NCI-H187 (cell line): ENCODE measurements at places on chromosomes 13 and 19.

GRCh38 chr13:33033051-33033812 lies 17.0 kb downstream of the KL start:
- no peak for DNase-seq

DNA sequence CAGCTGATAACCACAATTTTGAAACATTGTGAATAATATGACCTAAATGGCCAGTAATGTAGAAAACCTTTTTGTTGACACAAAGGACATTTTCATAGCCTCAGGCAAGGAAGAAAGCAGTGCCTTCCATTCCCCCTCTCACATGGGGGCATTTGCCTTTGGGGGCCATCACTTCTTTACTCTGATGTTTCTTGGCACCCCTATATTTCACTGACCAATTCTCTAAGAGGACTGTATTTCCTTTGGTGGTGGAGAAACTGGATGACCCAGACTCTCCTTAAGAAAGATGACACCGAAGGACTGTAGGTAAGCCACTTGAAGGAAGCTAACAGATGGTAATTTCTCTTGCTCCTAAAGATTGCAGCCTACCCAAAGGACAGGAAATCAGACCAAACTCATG lies 254.6 kb downstream of the DCLK1 start:
- DNase-seq, result no peak

DNA sequence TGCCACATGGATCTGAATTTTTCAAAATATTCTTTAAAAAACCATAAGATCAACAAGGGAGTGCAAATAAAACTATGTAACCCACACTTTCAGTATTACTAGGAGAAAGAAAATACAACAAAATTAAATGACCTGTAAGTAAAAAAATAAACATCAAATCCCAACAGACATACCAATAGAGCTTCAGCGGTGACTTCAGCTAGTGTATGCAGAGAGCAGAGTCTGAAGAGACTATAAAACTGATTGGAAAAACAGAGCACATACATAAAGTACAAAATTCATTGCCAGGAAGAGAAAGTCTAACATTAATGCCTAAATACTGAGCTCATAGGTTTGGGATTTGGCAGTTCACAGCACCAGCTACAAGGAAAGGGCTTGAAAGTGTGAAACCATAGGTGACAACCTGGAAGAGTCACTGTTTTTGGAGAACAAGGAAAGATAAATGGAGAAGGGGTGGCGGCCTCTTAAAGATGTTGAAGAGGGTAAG lies 291.1 kb downstream of the LMO7 start:
- DNase-seq, result no peak

GRCh38 chr19:40582467-40582866 lies 5.8 kb downstream of the SHKBP1 start:
- no peak for DNase-seq

DNA sequence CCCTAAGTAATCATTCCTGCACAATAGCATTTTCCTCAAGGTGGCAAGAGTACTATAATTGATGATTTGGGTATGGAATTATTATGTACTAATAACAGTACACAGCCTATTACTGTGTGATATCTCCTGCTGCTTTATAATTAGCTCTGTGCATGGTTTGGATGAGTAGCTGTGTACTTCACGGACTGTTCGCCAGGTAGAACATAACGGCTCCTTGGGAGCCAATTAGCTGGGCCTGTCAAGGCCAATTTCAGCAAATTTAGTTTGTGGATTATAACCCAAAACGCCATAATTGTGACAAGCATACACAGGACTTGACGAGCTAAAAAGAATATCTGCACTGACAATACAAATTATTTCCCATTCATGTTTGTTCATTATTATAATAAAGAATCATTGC lies 1584.2 kb downstream of the SLITRK1 start:
- DNase-seq, result no peak

DNA sequence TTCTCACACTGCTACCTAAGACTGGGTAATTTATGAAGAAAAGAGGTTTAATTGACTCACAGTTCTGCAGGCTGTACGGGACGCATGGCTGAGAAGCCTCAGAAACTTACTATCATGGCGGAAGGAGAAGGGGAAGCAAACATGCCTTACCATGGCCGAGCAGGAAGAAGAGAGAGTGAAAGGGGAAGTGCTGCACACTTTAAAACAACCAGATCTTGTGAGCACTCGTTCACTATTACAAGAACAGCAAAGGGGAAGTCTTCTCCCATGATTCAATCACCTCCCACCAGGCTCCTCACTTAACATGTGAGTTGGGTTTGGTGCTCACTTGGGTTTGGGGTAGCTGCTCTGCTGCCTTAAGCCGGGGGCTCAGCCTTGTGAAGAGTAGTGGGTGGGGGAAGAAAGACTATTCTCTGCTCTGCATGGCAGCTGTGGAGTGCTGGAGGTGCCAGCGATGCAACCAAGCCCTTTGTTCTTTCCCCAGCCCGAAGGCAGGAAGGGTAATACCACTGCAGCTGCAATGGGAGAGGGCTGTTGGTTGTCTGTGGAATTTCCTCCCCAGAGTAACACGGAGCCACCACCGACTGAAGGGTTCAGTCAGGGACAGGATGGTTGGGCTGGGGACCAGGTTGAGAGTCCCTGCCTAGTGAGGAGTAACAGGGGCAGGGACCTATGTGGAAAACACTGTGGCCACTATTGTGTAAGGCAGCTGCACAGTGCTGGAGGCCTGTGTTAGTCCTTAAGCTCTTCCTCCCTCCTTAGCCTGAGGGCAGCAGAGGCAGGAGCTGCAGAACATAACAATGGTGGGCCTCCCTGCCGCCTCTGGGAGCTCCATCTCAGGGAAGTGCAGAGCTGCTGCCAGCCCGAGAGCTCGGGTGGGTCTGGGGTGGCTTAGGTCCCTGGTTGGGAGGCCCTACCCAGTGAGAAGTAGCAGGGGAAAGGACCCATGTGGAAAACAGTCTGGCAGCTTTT lies 1262.5 kb downstream of the EFNB2 start:
- DNase-seq, result no peak

DNA sequence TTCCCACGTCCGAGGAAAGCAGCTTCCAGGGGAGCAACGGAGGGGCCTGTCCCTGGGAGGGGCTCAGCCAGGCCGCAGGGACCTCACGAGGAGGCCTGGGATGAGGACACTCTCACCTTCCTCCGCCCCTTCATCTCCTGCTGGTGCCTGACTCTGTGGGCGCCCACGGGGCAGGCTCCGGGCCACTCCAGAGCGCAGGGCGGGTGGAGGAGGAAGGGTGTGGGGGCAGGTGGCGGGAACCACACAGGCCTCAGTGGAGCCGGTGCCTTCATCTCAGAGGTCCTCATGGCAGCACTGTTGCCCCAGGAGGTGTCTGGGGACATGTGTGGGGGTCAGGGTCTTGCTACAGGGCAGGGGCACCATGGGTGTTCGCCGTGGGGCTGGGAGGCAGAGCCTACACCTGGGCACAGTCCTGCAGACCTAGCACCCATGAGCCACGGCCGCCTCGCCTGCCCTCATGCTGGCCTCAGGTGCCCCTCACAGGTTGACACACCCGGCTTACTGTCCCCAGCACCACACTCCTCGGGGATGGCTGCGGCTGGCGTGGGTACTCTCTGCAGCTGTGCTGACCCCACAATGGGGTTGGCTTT lies 10.1 kb upstream of the TMEM255B start:
- no peak for DNase-seq

DNA sequence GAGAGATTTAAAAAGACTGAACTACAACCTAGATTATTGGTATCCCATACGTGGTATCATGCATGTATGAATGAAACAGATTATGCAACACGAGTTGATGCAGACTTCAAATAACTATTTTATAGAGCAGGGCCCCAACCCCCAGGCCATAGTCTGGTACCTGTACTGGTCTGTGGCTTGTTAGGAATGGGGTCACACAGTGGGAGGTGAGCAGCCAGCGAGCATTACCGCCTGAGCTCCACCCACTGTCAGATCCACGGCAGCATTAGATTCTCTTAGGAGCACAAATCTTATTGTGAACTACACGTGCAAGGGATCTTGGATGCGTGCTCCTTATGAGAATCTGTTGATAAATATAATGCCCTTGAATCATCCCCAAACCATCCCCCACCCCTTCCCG lies 320.2 kb downstream of the TBC1D4 start:
- no peak for DNase-seq

DNA sequence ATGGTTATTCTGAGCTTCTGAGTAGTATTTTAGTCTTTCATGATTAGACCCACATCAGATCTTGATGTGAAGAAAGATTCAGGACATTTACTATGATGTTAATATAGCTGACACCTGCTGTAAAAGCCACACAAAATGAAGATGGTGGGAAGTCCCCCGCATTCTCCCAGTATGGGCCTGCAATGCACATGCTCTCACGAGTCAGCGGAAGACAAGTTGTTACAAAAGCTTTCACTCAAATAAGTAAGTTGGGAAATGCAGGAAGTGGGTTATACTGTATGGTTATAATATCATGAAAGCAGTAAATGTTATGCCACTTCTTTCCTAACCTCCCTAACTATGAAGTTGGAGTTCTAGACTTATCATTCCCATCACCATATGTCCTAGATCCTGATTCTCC lies 171.9 kb downstream of the KLF5 start:
- DNase-seq, result no peak

DNA sequence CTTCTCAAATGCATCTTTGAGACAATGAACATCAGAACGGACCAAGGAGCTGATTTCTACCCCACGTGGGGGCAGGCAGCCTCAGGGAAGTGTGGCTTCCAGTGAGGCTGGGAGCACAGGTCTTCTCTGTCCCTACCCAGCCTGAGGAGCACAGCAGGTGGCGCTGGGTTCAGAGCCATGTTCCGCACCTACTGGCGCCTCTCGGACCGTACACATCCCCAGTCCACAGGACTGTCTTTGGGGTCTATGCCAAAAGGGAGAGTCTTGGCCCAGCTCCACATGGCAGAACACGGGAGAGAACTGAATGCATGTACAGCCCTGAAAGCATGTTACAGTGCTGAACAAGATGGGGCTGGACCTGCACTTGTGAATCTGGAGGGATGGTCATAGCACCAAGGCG lies 22.6 kb downstream of the SUGP1 start:
- no peak for DNase-seq

DNA sequence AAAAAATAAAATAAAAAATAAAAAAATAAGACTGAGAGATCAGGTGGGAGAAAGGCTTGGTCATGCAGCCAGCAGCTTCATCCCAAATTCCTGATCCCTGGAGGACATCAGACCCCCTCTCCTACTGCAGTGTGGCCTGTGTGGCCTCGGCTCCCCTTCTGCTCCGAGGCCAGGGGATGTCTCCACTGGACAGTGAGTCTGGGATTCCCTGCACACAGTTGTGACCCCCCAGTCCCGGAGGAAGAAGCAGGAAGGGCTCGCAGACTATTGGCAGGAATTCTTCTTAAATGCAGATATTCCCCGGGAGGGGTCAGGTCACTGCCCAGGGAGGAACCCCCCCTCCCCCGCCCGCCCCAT lies 41.9 kb downstream of the ZNF627 start:
- no peak for DNase-seq

GRCh38 chr13:98495627-98496478 lies 81.1 kb downstream of the STK24 start:
- no peak for DNase-seq

DNA sequence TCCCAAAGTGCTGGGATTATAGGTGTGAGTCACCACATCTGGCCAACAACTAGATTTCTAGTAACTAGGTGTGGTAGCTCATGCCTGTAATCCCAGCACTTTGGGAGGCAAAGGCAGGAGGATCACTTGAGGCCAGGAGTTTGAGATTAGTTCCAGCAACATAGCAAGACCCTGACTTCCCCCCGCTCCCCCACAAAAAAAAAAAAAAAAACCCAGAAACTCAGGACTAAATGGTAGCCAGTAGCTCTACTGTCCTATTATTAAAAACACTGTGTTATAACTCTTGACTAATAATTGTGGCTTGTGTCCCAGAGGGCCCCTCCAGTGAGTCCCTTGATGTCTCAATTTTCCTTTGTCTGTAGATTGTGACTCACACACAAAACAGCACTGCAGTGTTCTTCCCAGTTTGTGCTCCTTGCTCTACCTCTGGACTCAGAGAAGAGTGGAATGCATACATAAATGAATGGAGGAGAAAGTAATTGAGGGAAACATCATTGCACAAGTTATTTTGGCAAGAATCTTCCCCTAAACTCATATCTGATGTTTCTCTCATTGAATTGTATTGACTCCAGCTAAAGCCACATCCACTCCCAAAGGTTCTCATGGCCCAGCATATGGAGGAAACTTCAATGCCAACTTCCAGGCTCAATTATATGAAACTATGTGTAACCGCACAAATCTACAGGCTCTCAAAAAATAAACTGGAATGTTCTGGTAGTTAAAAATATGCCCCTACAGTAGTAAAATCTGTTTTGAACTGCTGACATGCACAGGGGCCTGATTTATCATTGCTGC lies 8.8 kb downstream of the TPT1 start:
- no peak for DNase-seq

- no peak for DNase-seq
These were observed 53.5 kb downstream of the TNFSF13B start for GRCh38 chr13:108323031-108323430.

- DNase-seq, result no peak
These were observed 266.1 kb downstream of the SPRY2 start for GRCh38 chr13:80074811-80075210.

- no peak for DNase-seq
These were observed 15.0 kb downstream of the GJB6 start for GRCh38 chr13:20217168-20217567.

DNA sequence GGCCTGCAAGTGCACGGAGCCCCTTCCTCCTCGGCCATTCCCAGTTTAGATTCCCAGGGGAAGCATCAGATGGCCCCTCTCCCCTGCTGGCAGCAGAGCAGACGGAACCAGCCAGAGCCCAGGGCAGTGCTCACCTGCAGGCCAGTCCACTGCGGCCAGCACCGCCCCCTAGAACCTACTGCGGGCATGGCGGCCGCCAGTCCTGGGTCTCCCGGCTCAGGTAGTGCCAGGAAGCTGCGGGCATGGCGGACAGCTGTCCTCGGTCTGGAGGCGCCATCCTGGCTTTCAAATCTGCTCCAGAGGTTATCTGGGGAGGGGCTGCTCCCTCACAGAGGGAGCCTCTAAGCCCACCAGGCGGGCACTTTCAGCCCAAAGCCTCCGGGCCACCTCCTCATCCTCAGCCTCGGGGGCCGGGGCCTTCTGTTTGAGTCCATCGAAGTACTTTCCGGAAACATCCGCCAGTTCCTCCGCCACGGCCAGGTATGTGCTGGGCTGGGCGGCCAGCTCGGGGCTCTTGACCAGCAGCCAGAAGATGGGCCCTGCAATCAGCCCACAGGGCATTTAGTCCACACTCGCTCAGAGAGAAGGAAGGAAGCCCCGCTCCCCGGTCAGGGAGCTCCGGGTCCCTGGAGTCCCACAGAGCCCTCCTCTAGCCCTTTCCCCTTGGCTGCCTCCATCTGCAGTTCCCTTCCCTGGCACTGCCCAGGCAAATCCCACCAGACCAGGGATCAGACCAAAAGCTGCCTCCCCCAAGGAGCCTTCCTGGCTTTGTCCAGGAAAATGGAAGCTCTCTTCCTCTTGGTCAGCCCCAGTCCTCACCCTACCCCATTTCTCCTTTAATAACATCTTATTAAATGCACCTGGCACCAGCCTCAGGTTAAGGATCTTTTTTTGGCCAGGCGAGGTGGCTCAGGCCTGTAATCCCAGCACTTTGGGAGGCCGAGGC lies 7.0 kb upstream of the GP6 start:
- DNase-seq, result no peak

DNA sequence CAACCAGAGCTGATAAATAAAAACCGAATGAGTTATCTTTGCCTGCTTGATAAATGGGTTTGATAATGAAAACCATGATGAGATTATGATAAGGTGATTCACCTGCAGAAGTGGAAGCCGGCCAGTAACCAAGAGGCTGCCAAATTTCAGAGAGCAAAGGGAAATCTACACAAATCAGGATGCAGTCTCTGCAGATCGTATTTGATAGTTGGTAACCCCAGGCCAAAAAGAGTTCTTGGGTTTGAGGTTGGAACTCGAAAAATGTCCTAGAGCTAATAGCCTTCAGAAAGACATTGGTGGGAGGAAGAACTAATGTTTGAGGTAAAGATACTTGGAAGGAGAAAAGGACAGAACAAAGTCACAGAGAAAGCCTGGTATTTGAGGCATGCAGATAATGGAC lies 9.6 kb upstream of the LATS2 start:
- DNase-seq, result no peak
